ACHN (cell line): ENCODE measurements at places on chromosomes 7 and 10.

- no peak for DNase-seq
These were observed 117.4 kb downstream of the RAB18 start for GRCh38 chr10:27621461-27621860.

DNA sequence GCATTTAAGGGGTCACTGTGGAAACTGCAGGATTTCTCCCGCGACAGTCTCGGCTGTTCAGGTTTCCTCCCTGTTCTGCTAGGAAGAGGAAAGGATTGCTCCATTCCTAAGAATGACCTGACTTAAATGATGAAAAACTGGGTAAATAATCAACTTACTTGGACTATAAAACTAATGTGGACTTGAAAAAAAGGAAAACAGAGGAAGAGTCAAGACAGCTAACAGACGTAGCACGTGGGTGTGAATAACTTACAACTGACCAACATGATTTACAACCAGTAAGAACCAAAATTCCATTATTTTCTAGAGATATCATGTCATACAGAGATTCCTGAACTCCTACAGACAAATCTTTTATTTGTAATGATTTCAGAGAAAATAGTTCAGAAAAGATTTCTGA, 93.8 kb downstream of the ADAM12 start:
- DNase-seq = peak; percentile 43

DNA sequence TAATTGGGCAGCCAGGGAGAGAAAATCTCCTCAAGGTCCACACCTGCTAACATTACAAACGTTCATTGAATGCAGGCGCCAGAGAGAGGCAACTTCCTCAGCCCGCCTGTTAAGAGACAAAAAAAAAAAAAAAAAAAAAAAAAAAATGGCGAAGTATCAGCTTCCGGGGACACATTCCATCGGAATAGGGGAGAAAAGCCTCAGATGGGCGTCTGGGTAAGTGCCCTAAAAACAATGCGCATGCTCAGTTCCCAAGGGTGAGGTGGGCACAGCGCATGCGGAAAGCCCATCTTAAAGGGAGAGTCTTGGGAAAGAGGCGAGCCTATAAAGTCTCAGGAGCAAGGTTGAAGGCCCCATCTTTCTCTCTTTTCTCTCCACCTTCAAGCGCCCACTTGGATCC, 1139.7 kb upstream of the CELF2 start:
- DNase-seq = no peak

- peak; percentile 53 for DNase-seq
These were observed 13.9 kb downstream of the HDAC9 start for GRCh38 chr7:18509481-18509880.

GRCh38 chr7:91915401-91916050, 25.1 kb upstream of the AKAP9 start:
- no peak for DNase-seq

DNA sequence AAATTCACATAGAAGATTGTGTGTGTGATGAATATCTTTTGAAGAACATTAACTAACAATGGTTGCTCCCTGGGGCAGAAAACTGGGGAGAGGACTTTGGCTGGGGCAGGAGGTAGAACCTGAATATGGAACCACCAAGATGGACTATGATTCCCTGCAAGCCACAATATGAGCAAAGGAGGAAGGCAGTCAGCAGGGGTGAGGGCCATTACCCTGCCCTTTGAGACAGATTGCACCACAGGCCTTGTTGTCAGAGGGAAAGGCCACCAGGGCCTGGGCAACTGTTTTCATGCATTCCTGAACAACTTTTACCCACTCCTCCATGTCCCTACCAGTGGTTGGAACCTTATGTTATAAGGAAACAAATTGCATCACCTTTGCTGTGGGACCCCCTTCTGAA, 670.1 kb upstream of the POM121L12 start:
- DNase-seq = no peak

DNA sequence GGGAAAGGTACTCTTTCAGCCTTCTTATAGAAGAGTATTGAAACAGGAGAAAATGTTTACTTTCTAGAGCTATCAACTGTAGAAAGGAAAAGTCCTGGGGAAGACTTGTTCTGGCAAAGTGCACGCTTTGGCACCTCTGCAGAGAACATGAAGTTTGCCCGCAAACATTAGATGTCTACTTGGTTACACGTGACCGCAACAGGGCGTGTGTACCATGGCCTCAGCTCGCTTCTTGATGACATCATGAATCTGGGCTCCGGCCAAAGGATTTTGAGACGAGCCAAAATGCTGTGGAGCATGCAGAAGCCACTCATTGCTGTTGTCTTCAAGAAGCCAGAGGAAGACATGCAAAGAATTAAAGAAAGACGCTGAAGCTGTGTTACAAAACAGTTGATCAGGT, 8.6 kb upstream of the TAS2R60 start:
- DNase-seq = peak; percentile 85

- DNase-seq = no peak
These were observed 18.2 kb downstream of the CCDC6 start for GRCh38 chr10:59887972-59888640.

DNA sequence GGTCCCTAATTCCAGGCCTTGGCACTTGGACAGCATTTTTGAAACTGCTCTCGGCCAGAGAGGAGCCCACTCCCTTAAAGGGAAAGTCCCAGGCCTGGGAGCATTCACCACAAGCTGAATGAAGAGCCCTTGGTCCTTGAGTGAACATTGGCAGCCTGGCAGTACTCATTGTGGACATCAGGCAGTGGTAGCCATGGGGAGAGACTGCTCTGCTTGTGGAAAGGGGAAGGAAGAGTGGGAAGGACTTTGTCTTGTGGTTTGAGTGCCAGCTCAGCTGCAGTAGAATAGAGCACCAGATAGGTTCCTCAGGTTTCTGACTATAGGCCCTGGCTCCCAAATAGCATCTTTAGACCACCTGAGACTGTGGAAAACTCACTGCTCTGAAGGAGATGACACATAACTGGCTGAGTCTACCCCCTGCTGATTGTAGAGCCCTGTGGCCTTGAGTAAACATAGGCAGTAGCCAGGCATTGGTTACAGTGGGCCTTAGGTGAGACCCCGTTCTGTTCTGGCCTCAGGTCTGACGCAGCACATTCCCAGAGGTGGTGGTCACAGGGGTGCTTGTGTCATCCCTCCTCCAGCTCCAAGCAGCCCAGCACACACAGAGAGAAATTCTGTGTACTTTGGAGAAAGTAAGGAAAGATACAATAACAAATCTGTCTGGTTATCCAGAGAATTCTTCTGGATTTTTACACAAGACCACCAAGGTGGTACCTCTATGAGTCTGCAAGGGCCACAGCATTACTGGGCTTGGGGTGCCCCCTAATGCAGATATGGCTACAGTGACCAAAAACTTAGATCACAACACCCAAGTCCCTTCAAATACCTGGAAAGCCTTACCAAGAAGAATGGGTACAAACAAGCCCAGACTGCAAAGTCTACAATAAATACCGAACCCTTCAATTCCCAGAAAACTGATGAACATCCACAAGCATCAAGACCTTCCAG, 153.8 kb downstream of the GNAI1 start:
- DNase-seq = peak; percentile 29

GRCh38 chr7:89623018-89623672, 531.1 kb upstream of the STEAP1 start:
- DNase-seq = peak; percentile 57

- no peak for DNase-seq
These were observed 1168.7 kb upstream of the CELF2 start for GRCh38 chr10:9848981-9849380.

DNA sequence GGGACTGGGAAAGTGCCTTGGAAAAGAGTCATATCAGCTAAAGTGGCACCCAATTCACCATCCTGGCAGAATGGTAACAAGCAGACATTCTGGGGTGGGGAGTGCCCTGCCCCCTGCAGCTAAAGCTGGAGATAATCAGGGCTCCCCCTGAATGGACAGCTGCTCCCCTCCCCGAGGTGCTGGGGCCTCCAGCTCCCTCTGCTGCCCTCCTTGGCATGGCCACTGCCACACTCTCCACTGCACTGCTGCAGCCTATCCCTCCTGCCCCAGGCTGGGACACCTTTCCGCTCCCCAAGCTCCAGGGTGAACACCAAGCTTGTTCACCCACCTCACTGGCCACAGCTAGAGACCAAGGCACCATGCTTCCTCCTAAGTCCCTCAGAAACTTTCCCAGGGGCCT, 9.8 kb upstream of the PARD3 start:
- DNase-seq = peak; percentile 32

GRCh38 chr10:62096256-62096933, 172.2 kb downstream of the RTKN2 start:
- DNase-seq = no peak

DNA sequence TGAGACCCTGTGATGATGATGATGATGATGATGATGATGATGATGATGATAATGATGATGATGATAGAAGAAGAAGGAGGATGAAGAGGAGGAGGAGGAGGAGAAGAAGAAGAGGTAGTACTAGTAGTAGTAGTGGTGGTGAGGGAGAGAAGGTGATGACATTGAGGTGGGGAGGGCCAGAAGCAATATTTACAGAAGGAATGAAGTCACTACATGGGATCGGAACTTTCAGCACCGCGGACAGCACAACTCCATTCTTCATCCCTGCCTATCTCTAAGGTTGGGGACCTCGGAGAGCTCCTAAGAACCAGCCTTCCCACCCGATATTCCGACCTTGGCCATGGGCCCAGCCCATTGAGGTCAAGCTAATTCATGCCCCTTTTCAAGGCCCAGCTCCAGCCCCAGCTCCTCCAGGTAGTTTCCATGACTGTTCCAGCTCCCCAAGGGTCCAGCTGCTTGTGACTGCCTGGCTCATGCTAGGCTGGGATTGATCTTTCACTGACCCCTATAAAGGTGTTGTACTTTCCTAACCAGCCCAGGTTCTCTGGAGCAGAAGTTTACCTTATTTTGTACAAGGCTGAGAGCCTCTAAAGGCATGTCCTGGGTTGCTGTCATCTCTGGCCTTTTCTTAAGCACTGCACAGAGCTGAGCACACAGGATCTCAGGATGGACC, 10.3 kb downstream of the CRHR2 start:
- DNase-seq = peak; percentile 91

GRCh38 chr7:46015107-46015868, 94.2 kb upstream of the IGFBP3 start:
- no peak for DNase-seq

GRCh38 chr10:35895331-35895730, 253.2 kb upstream of the FZD8 start:
- DNase-seq = no peak

GRCh38 chr7:93817526-93817925, 73.0 kb downstream of the TFPI2 start:
- no peak for DNase-seq

- no peak for DNase-seq
These were observed 29.5 kb downstream of the RAB19 start for GRCh38 chr7:140433396-140433795.

DNA sequence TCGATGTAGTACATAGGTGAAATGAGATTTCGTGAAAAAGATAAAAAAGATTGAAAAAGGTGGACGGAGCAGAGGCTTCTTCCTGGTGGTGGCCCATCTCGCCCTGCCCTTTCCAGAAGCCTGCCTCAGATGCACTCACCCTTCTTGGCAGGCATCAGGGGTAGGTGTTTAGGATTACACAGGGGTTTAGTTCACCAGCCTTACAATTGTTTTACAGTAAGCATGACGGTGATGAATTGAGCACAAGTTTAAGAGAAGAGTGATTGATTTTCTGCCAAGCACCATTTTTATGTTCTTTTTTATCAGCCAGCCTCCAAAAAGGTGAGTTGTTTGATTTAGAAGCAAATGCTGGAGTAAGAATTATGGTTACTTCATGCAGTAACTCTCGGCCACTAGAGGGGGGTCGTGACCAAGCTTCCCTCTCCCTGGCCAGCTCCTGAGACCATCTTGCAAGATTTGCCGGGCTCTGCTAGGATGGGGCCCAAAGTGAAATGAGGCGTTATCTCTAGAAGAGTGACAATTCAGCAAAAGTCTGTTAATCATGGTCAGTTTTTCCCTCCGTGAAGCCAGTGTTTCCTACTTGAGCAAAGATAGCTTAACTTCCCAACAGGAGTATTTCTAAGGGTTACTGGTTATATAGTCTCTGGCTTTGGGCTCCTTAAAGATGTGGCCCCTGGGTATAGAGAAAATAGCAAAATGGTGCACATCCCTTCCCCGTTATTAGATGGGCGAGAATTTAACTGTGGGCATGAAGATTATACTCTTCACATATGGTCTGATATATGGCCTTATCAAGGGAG, 228.8 kb downstream of the BMPER start:
- peak; percentile 70 for DNase-seq

- DNase-seq = no peak
These were observed 11.7 kb upstream of the ARPC1B start for GRCh38 chr7:99362801-99363200.
